ENCODE measurements at places on chromosomes 4 and X.

DNA sequence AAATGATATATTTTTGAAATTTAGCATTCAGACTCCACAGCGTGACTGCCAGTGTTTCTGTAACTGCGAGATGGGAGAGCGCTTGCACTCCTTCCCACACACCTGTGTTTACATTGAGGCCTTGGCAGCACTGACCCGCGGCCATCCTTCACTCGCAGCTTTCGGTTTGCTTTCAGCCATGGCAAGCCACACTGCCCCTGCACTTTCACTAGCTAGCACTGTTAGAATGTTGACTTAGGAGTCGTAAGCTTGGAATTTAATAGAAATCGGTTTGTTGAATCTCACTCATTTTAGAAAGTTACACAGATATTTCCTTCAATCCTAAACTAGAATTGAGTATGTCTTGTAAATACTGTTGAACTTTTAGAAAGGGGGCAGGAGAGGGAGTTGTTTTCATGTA, 136.2 kb downstream of the CFAP299 start:
- no peaks in the 10 kb centered on the region for H3K4me1 ChIP-seq
- peak; percentile 44 for DNase-seq
- H3K36me3 ChIP-seq = no peaks in the 10 kb centered on the region
- no peak overlapping the region for H3K4me3 ChIP-seq
- H3K27me3 ChIP-seq = no peaks in the 10 kb centered on the region

GRCh38 chr4:39050590-39050989, 11.4 kb upstream of the KLHL5 start:
- no peak overlapping the region for H3K4me3 ChIP-seq
- no peak for DNase-seq
- no peak overlapping the region for H3K27ac ChIP-seq
- no peaks in the 10 kb centered on the region for H3K27me3 ChIP-seq
- H3K4me1 ChIP-seq = peaks cover 12% of the 10 kb centered on the region

DNA sequence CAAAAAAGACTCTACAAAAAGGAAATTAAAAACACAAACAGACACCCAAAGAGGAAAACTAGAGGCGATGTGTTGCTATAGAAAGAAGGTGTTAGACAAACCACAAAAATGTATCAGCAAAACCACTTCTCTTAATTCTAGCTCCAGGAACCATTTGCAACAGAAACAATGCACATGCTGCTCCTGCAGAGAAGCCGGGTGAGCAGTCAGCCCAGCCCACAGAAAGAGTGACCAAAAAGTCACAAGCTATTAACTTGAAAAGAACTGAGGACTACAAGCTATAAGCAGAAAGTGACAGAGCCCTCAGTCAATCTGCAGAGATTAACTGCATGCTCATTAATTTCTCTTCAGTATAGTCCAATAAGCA, 96.2 kb upstream of the KLHL13 start:
- no peaks in the 10 kb centered on the region for H3K4me1 ChIP-seq
- H3K27ac ChIP-seq = no peak overlapping the region
- H3K27me3 ChIP-seq = no peaks in the 10 kb centered on the region
- DNase-seq = no peak

- DNase-seq = no peak
- H3K27me3 ChIP-seq = peaks cover 6% of the 10 kb centered on the region
- no peaks in the 10 kb centered on the region for H3K4me1 ChIP-seq
These were observed 114.3 kb downstream of the NKX6-1 start for GRCh38 chr4:84384801-84385200.

GRCh38 chr4:120844528-120844921, 78.0 kb downstream of the PRDM5 start:
- no peak overlapping the region for H3K27ac ChIP-seq
- no peak for DNase-seq
- H3K4me3 ChIP-seq = no peak overlapping the region
- no peaks in the 10 kb centered on the region for H3K36me3 ChIP-seq
- no peaks in the 10 kb centered on the region for H3K27me3 ChIP-seq
- peaks cover 21% of the 10 kb centered on the region for H3K4me1 ChIP-seq

DNA sequence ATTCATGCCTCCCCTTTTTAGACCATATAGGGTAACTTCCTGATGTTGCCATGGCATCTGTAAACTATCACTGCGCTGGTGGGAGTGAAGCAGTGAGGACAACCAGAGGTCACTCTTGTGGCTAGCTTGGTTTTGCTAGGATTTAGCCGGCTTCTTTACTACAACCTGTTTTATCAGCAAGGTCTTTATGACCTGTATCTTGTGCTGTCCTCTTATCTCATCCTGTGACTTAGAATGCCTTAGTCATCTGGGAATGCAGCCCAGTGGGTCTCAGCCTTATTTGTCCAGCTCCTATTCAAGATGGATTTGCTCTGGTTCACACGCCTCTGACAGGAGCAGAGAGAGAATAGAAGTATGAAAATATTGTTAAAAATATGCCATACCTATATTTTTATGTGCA, 355.7 kb downstream of the ADGRL3 start:
- no peak overlapping the region for H3K4me3 ChIP-seq
- no peaks in the 10 kb centered on the region for H3K27me3 ChIP-seq
- peaks cover 17% of the 10 kb centered on the region for H3K4me1 ChIP-seq
- no peaks in the 10 kb centered on the region for H3K36me3 ChIP-seq
- peak overlapping the region; percentile 85 for H3K27ac ChIP-seq
- DNase-seq = peak; percentile 49

- no peak overlapping the region for H3K4me3 ChIP-seq
- DNase-seq = no peak
- no peak overlapping the region for H3K27ac ChIP-seq
- peaks cover 22% of the 10 kb centered on the region for H3K4me1 ChIP-seq
- H3K27me3 ChIP-seq = no peaks in the 10 kb centered on the region
These were observed 441.9 kb downstream of the INPP4B start for GRCh38 chr4:142404191-142404611.

- H3K4me1 ChIP-seq = no peaks in the 10 kb centered on the region
- no peaks in the 10 kb centered on the region for H3K27me3 ChIP-seq
- DNase-seq = peak; percentile 21
- no peak overlapping the region for H3K4me3 ChIP-seq
- H3K27ac ChIP-seq = no peak overlapping the region
These were observed 16.7 kb downstream of the BLOC1S4 start for GRCh38 chr4:6732441-6733357.

GRCh38 chr4:120555058-120555457, 367.5 kb downstream of the PRDM5 start:
- no peaks in the 10 kb centered on the region for H3K27me3 ChIP-seq
- no peak for DNase-seq
- no peak overlapping the region for H3K4me3 ChIP-seq
- no peaks in the 10 kb centered on the region for H3K36me3 ChIP-seq
- H3K27ac ChIP-seq = peak overlapping the region; percentile 29
- H3K4me1 ChIP-seq = peaks cover 14% of the 10 kb centered on the region

GRCh38 chrX:47514533-47515235, 31.7 kb upstream of the ZNF41 start:
- H3K27me3 ChIP-seq = no peaks in the 10 kb centered on the region
- no peaks in the 10 kb centered on the region for H3K4me1 ChIP-seq
- H3K27ac ChIP-seq = no peak overlapping the region
- no peak overlapping the region for H3K4me3 ChIP-seq

GRCh38 chr4:6563935-6564645, 10.9 kb upstream of the MAN2B2 start:
- no peak for DNase-seq
- peak overlapping the region; percentile 10 for H3K4me3 ChIP-seq
- H3K36me3 ChIP-seq = no peaks in the 10 kb centered on the region
- H3K27ac ChIP-seq = no peak overlapping the region
- H3K27me3 ChIP-seq = peaks cover 87% of the 10 kb centered on the region

- H3K4me1 ChIP-seq = no peaks in the 10 kb centered on the region
- H3K4me3 ChIP-seq = no peak overlapping the region
- no peaks in the 10 kb centered on the region for H3K27me3 ChIP-seq
These were observed 44.7 kb downstream of the SETD7 start for GRCh38 chr4:139511320-139511719.

GRCh38 chr4:144174401-144175067, 34.0 kb upstream of the GYPA start:
- no peak overlapping the region for H3K4me3 ChIP-seq
- no peak overlapping the region for H3K27ac ChIP-seq
- peak; percentile 77 for DNase-seq
- H3K27me3 ChIP-seq = no peaks in the 10 kb centered on the region
- H3K36me3 ChIP-seq = no peaks in the 10 kb centered on the region
- H3K4me1 ChIP-seq = peaks cover 17% of the 10 kb centered on the region

DNA sequence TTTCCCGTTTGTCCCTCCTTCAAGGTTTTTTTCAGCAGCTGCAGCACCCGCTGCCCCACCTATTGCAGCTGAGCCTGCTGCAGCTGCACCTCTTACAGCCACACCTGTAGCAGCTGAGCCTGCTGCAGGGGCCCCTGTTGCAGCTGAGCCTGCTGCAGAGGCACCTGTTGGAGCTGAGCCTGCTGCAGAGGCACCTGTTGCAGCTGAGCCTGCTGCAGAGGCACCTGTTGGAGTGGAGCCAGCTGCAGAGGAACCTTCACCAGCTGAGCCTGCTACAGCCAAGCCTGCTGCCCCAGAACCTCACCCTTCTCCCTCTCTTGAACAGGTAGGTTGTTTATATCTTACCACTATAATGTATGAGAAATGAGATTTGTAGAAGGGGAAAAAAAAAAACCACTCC, 4.5 kb downstream of the PRR27 start:
- H3K4me3 ChIP-seq = no peak overlapping the region
- DNase-seq = no peak
- no peak overlapping the region for H3K27ac ChIP-seq
- H3K4me1 ChIP-seq = no peaks in the 10 kb centered on the region
- no peaks in the 10 kb centered on the region for H3K36me3 ChIP-seq
- H3K27me3 ChIP-seq = no peaks in the 10 kb centered on the region

DNA sequence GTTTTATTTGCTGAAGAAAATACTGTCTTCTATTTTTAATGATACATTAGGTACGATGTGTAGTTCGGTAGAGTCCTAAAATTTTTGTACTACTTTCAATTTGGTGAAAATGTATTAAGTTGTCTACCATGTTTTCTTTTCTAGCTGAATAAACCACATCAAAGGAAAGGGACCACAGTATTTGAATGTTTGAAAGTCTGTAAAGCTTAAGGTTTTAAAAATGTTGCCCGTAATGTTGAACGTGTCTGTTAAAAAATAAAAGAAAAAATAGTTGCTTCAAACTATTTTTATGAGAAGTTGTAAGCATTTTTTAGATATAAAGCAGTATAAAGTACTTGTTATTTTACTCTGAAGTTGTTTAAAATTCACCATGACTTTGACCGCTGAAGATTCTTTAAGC, 3.2 kb downstream of the CDKN2AIP start:
- no peak for DNase-seq
- H3K4me3 ChIP-seq = no peak overlapping the region
- H3K27ac ChIP-seq = no peak overlapping the region
- H3K36me3 ChIP-seq = peaks cover 36% of the 10 kb centered on the region

DNA sequence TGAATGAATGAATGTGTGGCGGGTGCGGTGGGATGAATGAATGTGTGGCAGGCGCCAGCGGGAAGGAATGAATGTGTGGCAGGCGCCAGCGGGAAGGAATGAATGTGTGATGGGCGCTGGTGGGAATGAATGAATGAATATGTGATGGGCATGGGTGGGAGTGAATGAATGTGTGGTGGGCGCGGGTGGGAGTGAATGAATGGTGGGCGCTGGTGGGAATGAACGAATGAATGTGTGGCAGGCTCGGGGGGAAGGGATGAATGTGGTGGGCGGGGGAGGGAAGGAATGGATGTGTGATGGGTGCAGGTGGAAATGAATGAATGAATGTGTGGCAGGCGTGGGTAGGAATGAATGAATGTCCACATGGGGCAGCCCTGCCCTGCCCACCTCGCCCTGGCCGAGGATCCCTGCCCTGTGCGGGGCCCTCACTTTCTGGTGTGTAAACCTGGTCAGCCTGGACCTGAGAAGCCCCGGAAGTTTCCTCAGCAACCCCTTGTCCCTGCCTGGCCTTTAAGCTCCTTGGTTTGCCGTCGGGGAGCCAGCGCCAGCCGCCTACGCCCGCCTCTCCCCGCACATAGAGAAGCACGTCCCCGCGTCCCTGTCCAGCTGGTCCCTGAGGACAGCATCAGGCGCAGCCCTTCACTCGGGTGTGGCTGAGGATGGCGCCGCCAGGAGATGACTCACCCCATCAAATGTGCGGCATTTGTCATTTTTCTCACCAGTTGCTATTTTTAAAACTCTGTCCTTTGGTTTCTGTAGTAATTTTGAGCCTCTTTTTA, 112.8 kb upstream of the LRPAP1 start:
- H3K27me3 ChIP-seq = no peaks in the 10 kb centered on the region
- no peak overlapping the region for H3K4me3 ChIP-seq
- H3K4me1 ChIP-seq = no peaks in the 10 kb centered on the region
- no peaks in the 10 kb centered on the region for H3K36me3 ChIP-seq

DNA sequence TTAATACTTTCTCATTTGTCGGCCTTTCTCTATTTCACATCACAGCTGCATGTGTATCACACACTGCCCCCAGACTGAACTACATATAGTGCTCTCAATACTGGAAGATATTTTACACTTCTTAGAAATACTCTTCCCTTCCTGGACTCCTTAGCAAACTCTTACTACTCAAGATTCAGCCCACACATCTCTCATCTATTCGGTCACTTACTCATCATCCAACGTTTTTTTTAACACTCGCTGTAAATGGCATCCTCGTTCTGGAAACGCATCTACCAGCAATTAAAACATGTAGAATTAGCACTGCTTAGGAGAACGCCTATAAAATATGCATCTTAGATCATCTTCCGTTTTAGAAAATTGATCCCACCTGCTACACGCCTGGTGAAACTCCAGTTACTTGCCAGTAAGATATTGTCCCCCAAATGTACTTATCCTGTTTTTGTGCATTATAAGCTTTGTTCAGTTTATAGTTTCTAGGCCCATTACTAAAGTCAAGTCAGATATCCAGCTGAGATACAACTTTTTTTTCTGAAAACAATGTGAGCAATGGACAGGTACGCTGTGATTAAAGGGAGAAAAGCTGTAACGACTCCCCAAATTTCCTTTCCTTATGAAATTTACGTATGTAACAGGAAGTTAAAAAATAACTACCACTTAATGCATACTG, 1.0 kb downstream of the LRP2BP start:
- DNase-seq = no peak
- H3K36me3 ChIP-seq = peaks cover 6% of the 10 kb centered on the region
- peaks cover 14% of the 10 kb centered on the region for H3K4me1 ChIP-seq

DNA sequence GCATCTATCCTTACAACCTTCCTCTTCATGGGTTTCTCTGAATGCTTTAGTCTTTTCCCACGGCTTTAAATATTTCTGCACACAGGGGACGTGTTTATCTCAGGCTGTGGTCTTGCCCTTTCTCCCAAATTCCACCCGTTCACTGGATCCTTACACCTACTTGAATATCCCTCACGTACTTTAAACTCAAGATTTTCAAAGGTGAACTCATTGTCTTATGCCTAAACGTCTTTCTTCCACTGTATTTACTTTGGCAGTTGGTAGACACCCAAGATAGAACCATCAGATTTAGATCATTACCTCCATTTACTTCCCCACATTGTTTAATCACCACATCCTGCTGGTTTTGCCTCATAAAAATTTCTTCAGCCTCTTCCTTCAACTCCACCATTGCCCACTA, 269.2 kb downstream of the CBLL2 start:
- H3K27me3 ChIP-seq = no peaks in the 10 kb centered on the region
- H3K4me1 ChIP-seq = no peaks in the 10 kb centered on the region
- no peak for DNase-seq
- H3K36me3 ChIP-seq = no peaks in the 10 kb centered on the region
- no peak overlapping the region for H3K4me3 ChIP-seq

- H3K4me1 ChIP-seq = no peaks in the 10 kb centered on the region
- no peaks in the 10 kb centered on the region for H3K27me3 ChIP-seq
- H3K27ac ChIP-seq = no peak overlapping the region
- DNase-seq = no peak
- H3K4me3 ChIP-seq = no peak overlapping the region
These were observed 27.8 kb downstream of the ATP11C start for GRCh38 chrX:139905051-139905450.

All from cardiac muscle cell (in vitro differentiated cells and primary cell).